ENCODE measurements at places on chromosomes 4 and X.
A peak's percentile ranks its signal among the peaks of the same experiment; 100 is the strongest.

DNA sequence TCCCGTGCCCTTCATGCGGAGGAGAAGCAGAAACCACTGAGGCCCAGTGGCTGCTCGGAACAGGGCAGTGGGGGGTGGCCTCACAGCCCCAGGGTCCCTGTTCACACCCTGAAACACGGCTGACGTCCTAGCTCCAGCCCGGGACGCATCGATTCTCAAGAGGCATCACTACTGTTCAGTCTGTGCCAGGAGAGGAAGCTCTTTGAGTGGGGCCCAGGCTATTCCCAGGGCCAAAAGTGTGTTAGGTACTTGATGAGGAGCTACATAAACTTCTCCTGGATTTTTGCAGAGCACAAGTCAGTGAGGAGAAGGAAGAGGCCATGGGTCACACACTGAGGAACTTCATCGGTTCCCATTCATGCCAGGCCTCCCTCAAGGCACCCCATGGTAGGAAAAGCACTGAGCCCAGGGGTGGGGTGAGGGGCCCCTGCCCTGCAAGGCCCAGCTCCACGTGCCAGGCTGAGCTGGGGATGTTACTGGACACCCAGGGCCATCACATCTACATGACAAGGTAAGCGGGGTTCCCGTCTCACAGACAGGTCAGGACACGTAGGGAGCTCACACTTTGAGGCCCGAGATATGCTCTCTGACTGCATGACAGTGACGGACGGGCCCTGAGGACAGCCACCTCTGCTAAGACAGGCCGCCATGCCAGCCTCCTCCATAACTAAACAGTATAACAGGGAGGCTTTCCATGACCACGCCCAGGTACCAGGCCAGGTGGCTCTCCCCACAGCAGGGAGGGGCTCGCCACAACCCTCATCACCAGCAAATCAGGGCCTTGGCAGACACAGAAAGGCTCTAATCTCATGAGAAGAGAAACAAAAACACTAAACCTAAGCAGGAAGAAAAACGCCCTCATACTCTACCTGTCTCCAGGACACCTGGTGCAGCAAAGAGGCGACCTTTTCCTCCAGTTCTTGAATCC is 12.4 kb downstream of the TNIP2 start:
- DNase-seq, result no peak

DNA sequence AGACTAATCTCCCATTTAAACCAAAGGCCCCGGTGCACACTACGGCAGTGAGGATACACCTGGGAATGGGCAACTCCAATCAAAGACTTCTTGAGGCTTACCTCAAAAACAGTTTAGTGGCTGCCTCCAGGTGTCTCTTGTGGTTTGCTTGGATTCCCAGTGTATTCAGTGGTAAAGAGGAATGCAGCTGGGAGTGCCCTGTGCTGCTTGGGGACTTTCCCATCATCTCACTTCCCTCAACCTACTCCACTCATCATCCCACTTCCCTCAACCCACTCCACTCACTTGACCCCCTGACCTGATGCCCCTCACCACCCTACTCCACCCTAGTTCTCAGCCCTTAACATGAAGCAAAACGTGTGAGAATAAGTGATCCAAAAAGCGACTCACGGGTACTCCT is 177.3 kb upstream of the ETNPPL start:
- no peak for DNase-seq

GRCh38 chrX:69024931-69025330 is 140.3 kb downstream of the PJA1 start:
- no peak for DNase-seq

- DNase-seq, result no peak
Observed at GRCh38 chr4:16007471-16008095, 44.6 kb upstream of the FGFBP2 start.

DNA sequence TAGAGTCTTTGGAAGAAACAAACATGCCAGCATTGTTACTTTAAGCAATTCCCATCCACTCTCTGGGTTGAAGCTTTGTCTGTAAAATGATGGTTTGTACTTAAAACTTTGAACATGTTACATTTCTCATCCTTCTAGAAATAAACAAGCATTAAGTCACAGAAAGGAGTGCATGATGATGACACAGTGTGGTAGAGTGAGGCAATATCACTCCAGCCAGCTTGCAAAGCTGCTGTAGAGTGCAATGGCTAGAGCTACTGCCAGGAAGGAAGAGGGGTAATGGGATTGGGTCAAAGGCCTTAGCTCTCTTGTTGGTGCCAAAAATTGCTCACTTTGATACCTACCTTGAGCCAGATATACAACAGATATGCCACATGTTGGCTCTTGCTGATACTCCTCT is 12.3 kb upstream of the ENOX2 start:
- DNase-seq, result no peak

GRCh38 chr4:40453912-40454311 is 118.8 kb downstream of the CHRNA9 start:
- no peak for DNase-seq

- peak; percentile 45 for DNase-seq
Observed at GRCh38 chr4:108272046-108272445, 103.3 kb upstream of the LEF1 start.

DNA sequence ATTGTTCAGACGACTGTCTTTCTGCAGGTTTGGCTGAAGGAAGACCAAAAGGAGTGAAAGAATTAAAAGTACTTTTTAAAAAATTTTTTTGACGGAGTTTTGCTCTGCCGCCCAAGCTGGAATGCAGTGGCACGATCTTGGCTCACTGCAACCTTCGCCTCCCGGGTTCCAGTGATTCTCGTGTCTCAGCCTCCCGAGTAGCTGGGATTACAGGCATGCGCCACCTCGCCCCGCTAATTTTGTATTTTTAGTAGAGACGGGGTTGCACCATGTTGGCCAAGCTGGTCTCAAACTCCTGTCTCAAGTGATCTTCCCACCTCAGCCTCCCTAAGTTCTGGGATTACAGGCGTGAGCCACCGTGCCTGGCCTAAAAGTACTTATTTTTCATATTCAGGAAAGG is 86.3 kb downstream of the ITIH6 start:
- DNase-seq, result no peak

DNA sequence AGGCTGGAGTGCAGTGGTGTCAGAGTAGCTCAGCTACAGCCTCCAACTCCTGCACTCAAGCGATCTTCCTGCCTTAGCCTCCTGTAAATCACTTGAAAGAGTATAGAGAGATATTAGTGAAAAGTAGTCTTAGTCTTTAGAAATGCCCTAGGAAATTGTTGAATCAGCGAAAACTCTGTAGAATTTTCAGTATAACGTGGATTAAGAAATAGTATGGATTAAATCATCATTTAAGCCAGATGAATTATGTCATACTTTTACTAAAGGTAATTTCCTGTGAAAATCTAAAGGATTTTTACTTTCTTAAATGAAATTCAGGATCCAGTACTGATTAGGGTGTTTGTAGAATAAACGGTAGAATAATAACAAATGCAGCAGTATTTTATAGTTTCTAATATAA is 163.2 kb downstream of the KDM6A start:
- no peak for DNase-seq

DNA sequence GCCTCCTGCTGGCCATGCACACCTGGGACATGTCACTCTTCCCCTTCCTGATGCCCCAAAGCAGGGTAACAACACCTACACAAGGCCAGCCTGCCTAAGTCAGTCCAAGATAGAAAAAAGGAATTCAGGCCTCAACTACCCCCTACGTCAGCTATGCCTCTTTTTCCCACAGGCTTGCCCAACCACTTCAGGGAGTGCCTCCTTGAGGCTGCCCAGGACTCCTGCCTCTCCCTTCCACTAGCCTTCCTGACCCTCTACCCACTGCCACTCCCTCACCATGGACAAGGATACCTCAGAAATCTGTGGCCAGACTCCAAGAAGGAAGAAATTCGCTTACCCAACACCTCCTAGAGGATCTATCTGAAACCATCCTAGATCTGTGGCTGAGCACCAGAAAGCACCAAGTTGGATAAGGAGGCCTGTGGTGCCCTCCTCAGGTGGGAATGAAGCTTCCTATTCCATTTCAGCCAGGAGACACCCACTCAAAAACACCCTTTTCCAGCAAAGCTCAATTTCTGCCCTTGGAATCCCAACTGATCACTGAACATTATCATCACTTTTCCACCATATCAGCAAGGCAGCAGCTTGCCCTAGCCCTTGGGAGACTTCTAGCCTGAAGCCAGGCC is 1.8 kb downstream of the KDM5C start:
- DNase-seq, result no peak

DNA sequence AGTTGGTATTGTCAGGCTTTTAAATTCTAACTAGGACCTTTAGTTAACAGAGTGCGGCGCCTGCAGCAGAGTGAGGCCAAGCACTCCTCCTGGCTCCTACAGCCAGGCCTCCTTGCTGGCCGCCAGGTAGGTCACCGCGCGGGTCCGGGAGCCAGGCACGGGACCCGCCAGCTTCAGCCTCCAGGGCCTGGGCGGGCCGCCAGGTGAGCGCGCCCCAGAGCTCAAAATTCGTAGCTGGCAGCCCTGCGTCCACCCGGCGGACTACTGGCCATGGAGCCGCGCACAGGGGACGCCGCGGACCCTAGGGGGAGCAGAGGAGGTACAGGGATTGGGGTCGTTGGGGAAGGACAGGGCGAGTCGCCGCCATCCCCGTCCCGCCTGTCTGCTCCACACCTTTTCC is at the start of gene MAGIX:
Gene MAGIX, plus strand, starts transcription at position 139 of the 400 bp plus-strand sequence. Its CDS starts 132 bp downstream, at position 271.
- no peak for DNase-seq

GRCh38 chrX:14590216-14590615 is 60.9 kb downstream of the GLRA2 start:
- no peak for DNase-seq

DNA sequence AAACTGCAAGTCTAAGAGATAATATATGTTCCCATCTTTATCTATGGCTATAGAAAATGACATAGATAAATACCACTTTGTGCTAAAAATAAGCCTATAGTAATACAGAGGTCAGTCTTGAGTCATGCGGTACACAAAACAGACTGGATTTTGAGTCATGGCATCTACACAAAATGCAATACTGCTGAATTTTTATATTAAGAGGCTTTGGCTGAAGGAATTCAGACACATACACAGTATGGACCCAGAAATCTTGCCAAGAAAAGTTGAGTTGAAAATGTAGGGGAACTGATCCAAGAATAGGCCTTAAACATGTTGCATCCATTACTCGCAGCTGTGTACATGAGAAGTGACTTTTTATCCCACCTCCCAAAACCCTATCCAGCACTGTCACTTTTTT is 184.4 kb downstream of the TENM3 start:
- DNase-seq, result no peak

DNA sequence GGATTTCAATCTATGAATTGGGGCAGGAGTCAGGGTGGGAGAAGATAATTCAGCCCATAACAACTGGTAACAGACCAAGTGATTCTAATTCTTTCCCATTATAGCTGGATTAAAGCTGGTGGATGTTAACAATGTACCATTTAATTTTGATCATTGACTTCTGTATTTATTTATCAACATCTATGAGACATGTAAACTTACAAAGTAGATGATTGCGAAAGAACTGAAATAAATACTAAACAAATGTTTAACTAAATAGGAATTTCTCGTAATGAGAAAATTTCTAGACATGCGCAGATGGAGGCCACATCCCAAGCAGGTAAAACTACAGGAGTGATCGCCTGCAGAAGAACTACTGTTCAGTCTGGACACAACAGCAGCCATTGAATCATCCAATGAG is 107.1 kb downstream of the NR3C2 start:
- DNase-seq, result no peak

DNA sequence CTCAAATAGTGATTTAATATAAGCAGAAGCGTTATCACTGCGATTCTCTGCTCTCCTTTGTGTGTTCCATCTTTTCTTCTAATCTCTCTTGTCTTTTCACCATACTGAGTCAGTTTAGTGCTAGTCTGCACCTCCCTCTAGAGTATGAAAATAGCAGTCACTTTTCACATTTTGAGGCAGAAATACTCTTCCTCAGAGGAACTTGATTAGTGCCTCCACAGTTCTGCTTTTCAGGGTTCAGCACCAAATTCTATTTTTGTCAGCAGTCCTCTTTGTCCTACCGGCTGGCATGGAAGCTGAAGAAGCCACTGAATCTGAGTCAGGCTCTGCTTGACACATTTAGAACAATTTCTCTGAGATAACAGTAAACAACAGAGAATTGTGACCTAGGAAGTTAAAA is 49.7 kb upstream of the ANKRD17 start:
- DNase-seq, result no peak

DNA sequence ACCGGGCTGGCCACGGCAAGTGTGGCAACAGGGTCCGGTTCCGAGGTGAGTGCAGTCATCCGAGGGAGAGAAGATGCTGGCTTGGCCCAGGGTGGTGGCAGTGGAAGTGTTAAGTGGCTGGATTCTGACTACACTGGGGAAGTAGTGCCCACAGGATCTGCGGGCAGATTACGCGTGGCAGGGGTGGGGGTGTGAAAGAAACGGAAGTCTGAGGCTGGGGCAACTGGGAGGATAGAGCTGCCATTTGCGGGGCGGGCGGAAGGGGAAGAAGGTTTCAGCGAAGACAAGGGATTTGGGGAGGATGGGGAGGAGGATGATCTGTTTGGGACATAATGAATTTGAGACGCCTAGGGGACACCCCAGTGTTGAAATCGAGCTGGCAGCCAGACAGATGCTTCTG is 5.3 kb downstream of the RS1 start:
- DNase-seq, result no peak

GRCh38 chrX:112851806-112852205 is 11.2 kb upstream of the AMOT start:
- peak; percentile 13 for DNase-seq

- no peak for DNase-seq
Observed at GRCh38 chrX:10619425-10620046, 849 bp downstream of the MID1 start.

- no peak for DNase-seq
Observed at GRCh38 chrX:37905436-37906147, 58.2 kb upstream of the DYNLT3 start.

DNA sequence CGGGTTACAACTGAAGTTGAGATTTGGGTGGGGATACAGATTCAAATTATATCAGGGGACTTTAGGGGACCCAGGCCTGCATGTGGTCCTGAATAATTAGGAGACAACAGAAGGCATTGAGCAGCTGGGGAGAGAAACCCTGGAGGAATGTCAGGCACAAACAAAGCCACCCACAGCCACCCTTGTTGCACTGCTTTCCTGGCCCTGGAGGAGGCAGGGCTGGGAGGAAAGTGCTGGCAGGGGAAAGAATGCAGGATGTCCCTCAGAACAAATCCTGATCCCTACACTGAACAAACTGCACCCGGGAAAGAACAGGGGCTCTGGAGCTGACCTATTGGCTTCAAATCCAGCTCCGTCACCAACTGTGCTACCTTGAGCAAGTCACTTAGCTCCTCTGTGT is 214.1 kb upstream of the ATP6AP2 start:
- no peak for DNase-seq

GRCh38 chr4:114900934-114901333 is 212.5 kb downstream of the NDST4 start:
- DNase-seq, result no peak

- DNase-seq, result no peak
Observed at GRCh38 chr4:68342134-68342533, 7.8 kb downstream of the YTHDC1 start.

DNA sequence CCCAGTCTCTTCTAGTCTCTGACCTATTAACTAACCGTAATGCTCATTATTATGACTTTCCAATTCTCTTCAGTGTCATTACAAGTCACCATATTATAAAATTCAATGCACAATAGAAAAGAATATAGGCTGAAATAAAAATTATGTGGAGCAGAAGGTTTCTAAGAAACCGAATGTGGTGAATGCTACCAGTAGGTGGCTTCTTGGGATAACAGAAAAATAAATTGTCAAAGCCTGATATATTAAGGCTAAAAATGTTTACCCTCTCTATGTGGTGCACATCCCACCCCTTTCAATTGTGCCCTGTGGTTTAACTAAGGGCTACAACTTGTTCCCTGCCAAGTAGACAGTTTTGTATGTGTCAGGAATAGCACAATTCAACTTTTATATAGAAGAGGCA is 624.6 kb upstream of the TECRL start:
- no peak for DNase-seq

GRCh38 chr4:98546910-98547594 is 111.4 kb downstream of the TSPAN5 start:
- DNase-seq, result no peak

- DNase-seq, result no peak
Observed at GRCh38 chrX:139211568-139212182, 318.9 kb upstream of the F9 start.

All from NCI-H1417 (cell line).